ENCODE measurements at places on chromosomes 1 and 21.

DNA sequence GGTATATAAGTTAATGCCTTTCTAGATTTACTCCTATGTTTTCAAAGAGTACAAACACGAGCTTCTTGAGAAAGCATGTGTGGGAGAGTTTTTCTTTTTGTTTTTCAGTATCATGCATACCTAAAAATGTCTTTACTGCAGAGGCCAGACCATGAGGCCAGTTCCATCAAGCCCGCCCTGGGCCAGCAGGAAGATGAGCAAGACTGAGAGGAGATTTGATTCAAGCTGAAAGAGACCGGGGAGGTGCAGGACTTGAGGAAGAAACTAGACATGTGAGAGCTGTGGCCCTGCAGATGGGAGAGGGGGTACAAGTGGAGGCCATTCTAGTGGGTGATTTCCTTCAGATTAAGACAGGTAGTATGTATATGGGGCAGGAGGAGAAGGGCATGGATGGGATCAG, 33.4 kb upstream of the NTPCR start:
- no peak for DNase-seq

DNA sequence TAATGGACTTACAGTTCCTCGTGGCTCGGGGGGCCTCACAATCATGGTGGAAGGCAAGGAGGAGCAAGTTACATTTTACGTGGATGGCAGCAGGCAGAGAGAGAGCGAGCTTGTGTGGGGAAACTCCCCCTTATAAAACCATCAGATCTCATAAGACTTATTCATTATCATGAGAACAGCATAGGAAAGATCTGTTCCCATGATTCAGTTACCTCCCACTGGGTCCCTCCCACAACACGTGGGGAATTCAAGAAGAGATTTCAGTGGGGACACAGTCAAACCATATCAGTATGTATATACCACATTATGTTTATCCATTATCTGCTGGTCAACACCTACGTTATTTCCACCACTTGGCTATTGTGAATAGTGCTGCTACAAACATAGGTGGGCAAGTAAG, 352.3 kb upstream of the B3GALT2 start:
- DNase-seq = no peak

DNA sequence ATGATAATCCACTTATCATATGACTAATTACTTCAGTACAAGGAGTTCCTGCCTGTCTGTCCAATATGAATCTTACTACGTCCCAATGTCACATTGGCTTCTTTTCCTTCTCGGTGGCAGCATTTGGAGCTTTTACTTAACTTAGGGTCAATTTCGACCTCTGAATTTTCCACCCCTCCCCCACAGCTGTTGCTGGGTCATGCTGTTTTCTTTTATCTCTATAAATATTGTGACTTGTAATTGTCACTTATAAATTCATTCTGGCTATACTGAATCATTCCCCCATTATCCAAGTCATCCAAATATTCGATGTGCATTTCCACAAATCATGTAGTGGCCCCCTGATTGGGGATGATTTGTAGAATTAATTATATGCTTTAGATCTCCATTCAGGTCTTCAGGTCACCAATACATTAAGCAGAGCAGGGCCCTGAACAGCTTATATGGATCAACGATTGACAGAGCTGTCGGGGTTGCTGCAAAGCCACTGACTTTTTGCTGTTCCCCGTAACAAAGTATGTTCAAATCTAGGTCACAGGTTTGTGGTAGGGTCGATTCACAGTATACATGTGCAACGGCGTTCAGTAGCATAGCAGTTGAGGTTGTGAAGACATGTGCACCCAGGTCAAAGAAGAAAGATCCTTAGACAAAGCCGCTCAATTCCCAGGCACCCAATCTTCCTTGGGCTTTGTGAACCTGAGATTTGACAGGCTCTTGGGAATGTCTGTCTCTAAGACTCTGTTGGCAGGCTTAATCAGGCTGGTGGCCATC, 18.3 kb upstream of the RNU1-4 start:
- DNase-seq = no peak

- peak; percentile 65 for DNase-seq
Observed at GRCh38 chr1:211606914-211607753, 28.2 kb upstream of the SLC30A1 start.

GRCh38 chr1:203870245-203870644, 8.8 kb downstream of the SNRPE start:
- no peak for DNase-seq

GRCh38 chr1:46174448-46175231, at the start of gene TSPAN1:
Gene TSPAN1, plus strand, starts transcription at chr1:46175087. Its CDS starts 6,021 bp downstream, at chr1:46181108.
- no peak for DNase-seq

DNA sequence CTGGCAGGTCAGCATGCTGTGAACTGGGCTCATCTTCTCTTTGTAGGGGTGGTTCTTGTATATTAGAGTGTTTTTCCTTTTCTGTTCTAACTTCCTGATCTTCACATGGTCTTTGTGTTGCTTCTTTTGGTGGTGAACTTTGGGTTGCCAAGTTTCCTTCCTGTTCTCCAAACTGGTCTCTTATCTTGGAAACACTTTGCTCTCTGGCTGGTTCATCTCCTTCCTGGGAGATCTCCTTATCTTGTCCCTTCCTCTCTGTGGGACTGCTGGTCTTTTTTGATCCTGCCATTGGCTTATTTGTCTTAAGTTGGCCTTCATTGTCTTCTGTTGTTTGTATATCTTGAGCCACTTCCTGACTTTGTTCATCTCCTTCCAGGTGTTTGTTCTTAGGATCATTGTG, 2.1 kb downstream of the TCHHL1 start:
- DNase-seq = no peak

- no peak for DNase-seq
Observed at GRCh38 chr1:231750818-231751362, 124.3 kb downstream of the DISC1 start.

- no peak for DNase-seq
Observed at GRCh38 chr1:76336931-76337371, 262.4 kb downstream of the ST6GALNAC3 start.

GRCh38 chr1:31073044-31073443, 7.5 kb upstream of the PUM1 start:
- DNase-seq = no peak

- no peak for DNase-seq
Observed at GRCh38 chr1:63632110-63632509, 38.9 kb downstream of the PGM1 start.

DNA sequence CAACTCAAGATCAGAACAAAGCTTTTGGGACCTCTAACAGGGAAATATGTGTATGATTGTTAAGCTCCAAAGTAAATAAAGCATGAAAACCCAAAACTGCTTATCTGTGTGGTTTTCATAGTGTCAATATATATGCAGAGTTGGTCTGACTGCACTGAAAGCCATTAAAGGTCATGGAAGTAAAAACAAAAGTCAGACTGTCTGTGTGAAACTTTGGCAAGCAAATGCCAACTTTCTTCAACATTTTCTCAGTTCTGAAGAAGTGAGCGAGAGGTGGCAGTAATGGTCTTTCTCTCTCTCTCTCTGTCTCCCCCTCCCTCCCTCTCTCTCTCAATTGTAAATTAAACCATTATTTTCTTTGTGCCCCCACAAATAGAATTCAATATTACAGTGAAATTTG, 100.1 kb upstream of the S1PR1 start:
- DNase-seq = no peak

DNA sequence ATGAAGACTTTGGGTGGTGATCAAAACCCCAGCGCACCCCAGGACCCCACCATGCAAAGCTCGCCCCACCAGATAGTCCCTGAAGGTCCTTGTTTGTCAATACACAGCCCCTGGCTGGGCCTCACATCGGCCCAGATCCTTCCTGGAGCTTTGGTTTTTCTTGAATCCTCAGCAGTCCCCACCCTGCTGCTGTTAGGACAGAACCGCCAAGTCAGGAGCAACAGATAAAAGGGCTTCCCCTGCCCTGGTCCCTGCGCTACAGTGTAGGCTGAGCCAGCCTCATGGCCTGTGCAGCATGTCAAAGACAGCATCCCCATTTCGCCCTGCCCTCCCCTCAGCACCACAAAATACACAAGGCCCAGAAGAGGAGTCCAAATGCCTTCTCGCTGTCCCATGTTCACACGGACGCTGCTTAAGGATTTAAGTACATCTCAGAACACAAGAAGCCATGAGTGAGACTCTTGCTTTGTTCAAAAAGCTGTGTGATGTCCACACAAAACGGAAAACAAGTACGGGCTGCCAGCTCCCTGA, 65.7 kb downstream of the PSMG1 start:
- no peak for DNase-seq

Measured in GM19239 (cell line).